ENCODE measurements at places on chromosomes 7 and 10.

- no peak for DNase-seq
Observed at GRCh38 chr7:149027055-149027454, 1.2 kb downstream of the PDIA4 start.

DNA sequence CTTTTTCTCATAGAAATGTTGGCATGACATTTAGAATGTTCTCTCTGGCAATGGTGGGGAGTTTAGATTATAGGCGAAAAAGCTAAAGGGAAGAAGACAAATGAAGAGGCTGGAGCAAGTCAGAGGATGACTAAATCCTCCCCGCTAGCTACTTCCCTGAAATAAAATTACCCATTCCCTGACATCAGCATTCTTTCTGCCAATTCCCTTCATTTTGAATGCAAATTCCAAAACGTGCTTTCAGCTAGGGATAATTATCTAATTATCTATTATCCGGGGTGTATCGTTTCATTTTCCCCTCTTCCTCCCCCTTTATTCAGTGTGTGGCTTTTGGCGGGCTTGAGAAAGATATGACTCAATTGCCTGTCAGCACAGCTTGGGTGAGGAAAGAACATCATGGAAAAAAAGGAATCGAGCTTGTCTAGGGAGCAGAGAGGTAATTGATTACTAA is 672.3 kb downstream of the TNS3 start:
- no peak for DNase-seq

- no peak for DNase-seq
Observed at GRCh38 chr10:6654571-6654970, 74.5 kb upstream of the PRKCQ start.

- peak; percentile 28 for DNase-seq
Observed at GRCh38 chr7:77351539-77352004, 64.6 kb downstream of the GSAP start.

DNA sequence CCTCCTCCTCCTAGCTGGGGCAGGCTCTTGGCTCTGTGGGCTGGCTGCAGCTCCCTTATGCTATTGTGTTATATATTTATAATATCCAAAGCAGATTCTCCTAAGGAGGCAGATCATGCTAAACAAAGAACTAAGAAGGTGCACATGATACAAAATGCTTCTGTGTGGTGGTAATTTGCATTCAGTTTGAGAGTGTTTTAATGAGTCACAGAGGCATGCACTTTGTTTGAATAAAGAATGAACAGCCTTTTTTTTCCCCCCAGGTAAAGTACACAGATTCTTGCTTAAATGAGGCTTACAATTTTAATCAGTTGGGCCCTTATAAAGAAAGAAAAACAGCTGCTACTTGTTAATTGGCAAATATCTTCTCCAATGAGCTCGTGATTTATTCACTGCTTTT is 95.0 kb downstream of the FANK1 start:
- DNase-seq: no peak

- DNase-seq: no peak
Observed at GRCh38 chr7:158584407-158584806, 3.2 kb downstream of the PTPRN2 start.

DNA sequence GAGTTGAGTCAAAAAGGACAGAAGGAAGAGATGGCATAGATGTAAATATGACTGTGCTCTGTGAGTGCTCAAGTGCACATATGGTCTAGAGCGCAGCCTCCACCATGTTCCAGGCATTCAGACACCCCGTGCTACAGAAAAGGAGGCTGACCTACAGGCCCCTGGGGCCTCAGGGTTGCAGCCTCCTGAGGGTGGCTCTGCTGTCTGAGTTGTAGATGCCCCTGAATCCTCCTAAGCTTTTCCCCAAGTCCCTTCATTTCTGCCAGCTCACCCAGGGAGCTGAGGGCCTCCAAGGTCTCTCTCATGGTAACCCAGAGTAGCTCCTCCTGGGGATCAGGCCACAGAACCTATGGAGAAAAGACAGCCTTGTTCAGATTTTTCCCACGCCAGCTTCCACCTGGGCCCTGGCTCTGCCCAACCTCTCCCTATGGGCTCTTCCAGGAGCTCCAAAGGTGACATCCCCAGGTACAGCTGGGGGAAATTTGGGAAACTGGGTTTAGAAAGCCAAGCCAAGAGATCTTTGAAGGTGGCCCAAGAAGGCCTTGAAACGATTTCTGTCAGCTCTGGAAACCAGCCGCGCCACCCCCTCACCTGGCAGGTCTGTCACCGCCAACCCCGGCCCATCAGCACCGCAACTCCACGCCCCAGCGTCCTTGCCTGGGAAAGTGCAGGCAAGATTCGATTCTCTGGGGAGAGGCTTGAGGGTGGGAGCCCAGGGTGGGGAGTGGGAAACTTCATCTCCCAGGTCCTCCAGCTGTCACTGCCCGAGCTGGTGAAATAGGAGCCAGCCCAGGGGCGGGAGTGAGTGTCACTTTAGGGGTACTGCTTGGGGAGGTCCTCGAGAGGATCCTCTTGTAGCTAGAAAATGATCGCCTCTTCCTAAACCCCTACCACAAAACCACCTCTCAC is 2.4 kb downstream of the ZNF467 start:
- no peak for DNase-seq

- peak; percentile 69 for DNase-seq
Observed at GRCh38 chr7:150357270-150357669, 11.4 kb upstream of the REPIN1 start.

- DNase-seq: no peak
Observed at GRCh38 chr7:99030951-99031350, 113.0 kb downstream of the SMURF1 start.

DNA sequence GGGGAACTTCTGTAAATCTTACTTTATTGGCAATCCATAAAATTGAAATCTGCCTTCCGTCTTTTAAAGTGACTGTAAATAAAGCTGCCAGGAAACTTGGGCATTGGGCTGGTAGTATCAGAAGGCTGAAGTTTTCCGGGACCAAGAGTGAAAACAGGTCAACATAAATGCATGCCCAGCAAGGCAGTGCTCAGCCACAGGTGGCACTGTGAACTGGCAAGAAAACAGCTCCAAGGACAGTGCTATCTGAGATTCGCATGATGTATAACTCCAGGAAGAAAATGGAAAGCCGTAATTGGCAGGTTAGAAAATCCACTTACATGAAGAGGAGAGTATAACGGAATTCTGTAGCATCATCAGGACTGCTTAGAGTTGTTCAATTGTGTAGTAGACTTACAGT is 1.9 kb upstream of the INSYN2A start:
- DNase-seq: no peak

GRCh38 chr10:84348447-84348846 is 20.1 kb downstream of the CCSER2 start:
- DNase-seq: no peak

- DNase-seq: no peak
Observed at GRCh38 chr10:75716506-75716905, 285.1 kb downstream of the LRMDA start.

GRCh38 chr7:9961161-9961922 is 1012.3 kb upstream of the PHF14 start:
- DNase-seq: no peak

DNA sequence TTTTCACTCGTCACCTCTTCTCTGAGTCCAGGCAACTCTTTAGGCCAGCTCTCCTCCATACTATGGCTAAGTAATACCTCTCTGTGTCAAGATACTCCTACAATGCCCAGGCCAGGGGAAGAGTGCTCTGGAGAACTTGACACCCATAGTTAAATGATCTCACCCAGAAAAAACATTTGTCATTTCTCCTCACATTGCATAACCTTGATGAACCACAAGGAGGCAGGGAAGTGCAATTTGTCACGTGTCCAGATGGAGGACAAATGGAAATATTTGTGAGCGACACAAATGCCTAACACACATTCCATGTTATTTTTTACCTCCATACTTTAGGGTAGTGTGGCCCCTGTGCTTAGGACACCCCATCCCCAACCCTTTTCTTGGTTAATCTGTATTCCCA is 78.3 kb downstream of the HTR7 start:
- no peak for DNase-seq

DNA sequence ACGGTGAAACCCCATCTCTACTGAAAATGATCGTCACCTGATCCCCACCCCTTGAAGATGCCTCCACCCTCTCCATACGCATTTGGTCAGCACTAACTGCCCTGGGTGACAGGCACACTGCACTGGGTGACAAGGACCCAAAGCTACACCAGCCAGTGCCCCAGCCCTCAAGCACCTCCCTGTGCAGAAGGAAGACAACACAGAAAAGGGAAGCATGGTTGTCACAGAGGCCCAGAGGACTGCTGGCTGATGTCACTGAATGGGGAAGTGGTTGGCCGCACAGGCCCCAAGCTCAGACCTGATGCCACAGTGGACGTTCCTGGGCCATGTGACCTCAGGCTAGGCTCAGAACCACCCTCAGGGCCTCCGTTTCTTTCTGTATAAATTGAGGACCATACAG is 4.2 kb upstream of the PILRA start:
- DNase-seq: no peak

GRCh38 chr10:19014034-19014433 is 34.6 kb upstream of the MALRD1 start:
- DNase-seq: no peak

Measured in activated naive CD4-positive, alpha-beta T cell treated with anti-CD3 and anti-CD28 coated beads, Interleukin-2, amount 50 U/mL, for 16 hours (primary cell).